ENCODE measurements at places on chromosomes 3 and 15.

- DNase-seq: peak; percentile 18
Measured at GRCh38 chr3:10380906-10381305, 60.0 kb upstream of the SEC13 start.

DNA sequence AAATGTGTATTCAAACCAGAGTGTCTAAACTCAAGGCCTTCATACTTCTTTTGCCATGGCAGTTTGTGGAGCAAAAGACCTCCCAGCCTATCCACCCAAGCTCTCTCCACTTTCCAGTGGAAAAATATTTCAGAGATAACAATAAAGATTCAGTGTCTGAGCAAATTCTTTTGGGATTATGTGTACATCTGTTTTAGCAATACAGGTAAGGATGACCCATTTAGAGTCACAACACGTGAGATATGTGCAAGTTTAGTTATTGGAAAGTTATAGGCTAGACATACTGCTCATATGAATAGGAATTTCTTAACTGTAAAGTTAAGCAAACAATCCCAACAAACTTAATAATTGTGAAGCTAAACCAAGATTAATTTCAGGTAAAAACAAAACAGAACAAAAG lies 174.5 kb upstream of the LRIG1 start:
- no peak for DNase-seq

DNA sequence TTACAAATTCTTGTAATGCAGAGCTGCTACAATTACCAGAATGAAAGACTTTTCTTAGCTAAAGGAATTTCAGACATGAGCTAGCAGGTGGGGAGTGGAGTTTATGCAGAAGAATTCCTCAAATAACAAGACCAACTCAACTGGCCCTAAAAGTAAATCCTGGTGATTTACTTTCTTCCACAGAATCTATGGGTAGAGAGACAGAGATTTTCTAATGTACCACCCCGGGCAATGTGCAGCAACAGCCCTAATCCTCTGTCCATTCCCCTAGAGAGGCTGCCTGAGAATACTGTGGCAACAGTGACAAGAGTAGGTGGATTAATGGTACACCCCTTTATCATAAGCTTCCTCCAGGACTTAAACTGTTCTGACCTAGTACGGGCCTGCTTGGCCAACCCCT lies 55.2 kb downstream of the AQR start:
- DNase-seq: no peak

DNA sequence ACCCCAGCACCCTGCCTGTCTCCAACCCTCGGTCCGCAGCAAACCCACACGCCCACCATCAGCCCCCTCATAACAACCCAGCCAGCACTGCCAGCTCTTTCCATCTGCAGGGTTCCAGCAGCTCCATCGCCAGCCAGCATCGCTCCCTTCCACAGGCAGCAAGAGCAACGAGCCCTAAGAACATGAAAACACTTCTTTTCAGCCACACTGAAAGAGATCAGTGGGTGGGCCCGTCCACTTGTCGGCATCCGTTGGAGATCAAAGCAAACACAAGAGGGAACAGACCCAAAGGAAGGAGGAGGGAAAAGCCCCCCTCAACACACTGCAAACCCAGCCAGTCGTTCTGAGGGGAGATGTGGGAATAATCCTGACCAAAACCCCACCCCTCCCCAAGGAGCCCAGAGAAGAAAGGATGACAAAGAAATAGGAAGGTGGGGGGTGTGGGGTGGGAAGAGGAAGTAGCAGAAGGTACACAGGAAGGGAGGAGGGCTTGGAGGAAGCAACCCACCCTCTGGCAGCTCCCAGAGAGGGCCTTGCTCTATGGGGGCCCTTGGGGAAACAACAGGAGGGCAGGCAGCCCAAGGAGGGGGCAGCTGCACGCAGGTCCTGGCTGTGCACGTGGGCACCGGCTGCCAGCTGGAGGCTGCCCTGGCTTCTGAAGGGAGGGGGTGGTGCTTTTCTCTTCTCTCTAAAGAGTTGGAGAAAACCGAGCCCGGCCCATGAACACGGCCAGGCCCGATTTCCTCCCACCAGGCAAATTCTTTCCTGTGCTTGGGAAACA lies 473.6 kb upstream of the PROK2 start:
- DNase-seq: no peak

DNA sequence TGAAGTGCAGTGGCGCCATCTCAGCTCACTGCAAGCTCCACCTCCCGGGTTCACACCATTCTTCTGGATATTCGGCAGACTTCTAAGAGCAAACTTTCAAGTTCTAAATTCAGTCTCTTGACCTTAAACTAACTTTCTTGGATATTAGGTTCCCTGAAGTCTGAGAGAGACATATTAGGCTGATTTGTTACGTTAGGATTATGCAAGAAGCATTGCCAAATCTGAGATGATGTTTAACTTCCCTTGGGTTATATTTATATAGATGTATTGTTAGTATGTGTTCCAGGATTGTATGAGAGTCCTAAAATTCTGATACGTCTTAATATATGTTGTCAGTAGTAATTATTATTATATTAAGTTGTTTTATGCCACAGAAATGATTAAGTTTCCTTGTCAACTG lies 80.1 kb downstream of the SLC6A1 start:
- DNase-seq: peak; percentile 48

- DNase-seq: peak; percentile 41
Measured at GRCh38 chr3:120161902-120162301, 67.7 kb upstream of the GSK3B start.

DNA sequence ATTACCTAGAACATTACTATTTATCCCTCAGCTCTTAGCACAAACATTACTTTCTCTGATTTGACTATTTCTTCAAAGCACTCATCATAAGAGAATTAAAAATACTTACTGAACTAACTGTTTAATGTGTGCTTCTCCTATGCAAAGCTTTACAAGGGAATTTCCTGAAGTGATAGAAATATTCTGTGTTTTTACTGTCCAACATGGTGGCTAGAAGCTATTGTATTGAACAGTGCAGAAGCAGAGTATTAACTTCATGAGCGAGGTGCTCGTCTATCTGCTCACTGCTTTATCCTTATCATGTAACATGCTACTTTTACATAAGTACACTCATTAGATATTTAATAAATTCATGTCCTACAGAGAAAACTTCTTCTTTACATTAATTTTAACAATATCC lies 239.1 kb downstream of the ISL2 start:
- no peak for DNase-seq

DNA sequence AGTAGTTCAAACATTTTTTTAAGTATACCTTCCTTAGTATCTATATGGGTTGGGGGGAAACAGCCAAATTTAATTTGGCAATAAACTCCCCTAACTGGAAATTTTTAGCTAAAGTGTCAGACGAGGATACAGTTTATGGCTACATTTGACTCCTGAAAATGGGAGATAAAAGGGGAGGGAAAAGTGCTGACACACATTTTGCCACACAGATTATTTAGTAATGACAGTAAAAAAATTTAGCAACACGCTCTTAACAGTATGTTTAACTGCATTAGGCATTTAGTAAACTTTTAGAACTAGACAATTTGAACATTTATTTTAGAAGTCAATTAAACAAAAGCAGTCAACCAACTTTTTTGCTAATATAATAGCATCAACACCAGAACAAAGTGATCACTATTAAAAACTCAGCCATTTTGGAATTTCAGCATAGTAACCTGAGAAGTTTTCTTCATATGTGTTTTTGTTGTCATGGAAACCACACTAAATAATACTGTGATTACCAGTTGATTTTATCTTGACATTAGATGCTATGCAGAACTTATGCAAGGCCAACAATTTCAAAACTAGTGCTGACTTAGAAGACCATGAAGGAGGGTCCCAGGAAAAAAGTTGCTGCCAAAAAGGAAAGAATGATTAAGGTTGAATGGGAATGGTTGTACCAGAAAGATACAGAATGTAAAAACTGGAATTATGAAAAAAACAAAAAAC lies 47.0 kb upstream of the TFG start:
- no peak for DNase-seq
